ENCODE measurements at places on chromosomes 7 and 10.
A peak's percentile ranks its signal among the peaks of the same experiment; 100 is the strongest.

GRCh38 chr10:114272696-114273095, 33.6 kb downstream of the VWA2 start:
- no peak for DNase-seq

GRCh38 chr7:101088858-101089529, 3.7 kb downstream of the TRIM56 start:
- DNase-seq = no peak

DNA sequence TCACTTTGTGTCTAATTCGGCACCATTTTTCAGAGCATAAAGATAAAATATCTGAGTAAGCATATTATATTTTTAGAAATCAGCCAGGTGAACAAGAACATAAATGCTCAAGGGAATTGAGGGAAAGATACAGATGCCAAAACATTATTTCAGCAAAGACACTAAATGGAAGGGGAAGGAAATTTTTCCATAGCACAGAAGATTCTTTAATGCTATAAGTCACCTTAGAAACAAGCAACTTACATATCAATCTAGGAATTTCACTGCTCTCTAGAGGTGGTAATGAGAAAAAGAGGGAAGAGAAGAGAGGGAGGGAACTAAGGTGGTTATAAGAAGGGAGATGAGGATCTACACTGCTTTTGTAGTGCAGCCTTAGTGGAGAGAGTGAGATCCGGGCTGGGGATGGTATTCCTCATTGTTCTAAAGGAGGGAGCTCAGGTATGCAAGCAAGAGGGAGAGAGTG, 20.4 kb downstream of the ZNF365 start:
- DNase-seq = no peak

DNA sequence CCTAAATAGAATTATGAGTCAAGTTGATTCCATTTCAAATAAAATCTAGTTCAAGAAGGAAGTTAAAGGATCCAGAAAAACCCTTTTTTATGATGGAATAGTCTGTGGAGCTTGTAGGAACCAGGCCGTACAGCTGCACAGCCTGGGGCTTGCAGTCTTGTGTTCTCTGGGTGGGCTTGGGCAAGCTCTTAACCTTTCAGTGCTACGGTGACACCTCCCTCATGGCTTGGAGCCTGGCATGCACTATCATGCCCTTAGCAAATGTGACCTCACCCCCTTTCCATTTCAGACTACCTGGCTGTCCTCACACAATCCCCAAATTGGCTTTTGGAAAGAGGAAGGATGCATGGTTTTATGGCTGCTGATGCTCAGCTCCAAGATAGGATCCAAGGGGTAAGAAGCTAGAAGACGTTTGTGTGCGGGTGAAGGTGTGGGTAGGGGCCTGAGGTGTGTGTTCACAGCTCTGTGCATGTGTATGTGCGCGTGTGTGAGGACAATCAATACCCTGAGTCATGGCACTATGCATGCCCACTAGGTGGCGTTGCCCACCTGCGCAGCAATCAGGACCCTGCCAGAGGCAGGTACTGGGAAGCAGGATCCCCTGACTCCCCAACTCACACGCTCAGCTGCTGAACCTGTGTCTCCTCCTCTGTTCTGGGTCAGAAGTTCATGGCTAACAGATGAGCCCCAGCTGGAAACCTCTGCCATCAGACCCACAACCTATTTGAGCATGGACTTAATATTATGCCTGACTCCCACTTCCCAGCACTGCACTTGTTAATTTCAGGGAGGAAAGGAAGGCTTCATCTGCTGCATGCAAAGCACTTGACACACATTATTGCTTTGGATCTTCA, 113.4 kb downstream of the PTPN20 start:
- peak; percentile 84 for DNase-seq

DNA sequence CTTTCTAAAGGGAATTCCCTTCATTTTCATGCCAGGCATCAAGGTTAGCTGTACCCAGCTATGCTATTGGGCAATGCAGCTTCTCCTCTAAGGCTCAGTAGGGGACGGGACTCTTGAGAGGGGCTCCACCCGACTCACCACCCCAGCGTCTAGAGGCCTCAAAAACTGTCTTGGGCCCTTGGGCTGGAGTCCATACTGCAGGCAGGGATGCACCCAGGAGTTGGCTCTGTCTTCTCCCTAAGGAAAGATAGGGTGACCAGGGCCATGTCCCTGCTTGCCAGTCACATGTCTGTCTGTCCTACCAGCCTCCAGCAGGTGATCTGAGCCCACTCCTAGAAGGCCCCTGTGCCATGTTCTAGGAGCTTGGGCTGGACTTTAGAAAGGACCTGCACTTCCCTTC, 1.2 kb downstream of the OPN4 start:
- no peak for DNase-seq

DNA sequence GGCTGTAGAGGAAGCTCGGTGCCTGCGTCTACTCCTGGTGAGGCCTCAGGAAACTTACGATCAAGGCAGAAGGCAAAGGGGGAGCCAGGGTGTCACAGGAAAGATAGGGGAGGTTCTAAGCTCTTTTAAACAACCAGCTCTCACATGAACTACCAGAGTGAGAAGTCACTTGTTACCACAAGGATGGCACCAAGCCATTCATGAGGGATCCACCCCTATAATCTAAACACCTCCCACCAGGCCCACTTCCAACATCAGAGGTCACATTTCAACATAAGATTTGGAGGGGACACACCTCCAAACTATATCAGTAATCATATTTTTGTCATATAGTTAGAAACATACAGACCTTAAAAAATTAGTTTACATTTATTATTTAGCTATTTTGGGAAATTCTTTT, 9.4 kb downstream of the NOC3L start:
- DNase-seq = no peak

GRCh38 chr10:77392851-77393250, 244.8 kb downstream of the KCNMA1 start:
- DNase-seq = peak; percentile 97

DNA sequence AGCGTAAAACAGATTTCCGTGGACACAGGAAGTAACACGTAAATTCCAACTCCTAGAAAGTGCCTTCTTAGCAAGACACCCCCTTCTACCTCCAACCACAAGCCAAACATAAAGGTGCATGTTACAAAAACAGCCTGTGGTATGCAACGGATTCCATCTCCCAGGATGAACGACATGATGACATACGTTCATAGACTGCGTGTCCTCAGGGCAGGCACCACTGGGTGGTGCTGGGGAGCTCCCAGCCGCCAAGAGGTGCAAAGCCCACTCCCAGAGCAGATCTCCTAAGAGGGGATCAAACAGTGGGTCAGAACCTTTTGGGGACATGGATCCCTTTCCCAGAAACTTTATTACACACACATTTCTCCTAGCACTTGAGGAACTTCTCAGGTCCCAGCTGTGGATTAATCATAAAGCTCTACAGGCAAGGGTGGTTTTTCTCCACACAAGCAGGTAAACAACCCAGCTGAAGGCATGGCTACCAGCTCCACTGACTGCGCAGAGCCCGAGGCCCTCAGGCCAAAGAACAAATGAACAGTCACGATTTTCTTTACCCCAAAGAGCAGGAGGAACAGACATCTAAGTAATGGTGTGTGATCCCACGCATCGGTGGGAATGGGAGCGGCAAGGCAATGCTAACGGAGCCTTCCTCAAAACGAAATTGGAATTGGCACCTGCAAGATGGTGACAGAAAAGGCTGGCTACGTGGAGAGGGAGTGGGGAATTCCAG, 13.8 kb downstream of the PSAP start:
- peak; percentile 21 for DNase-seq

- no peak for DNase-seq
Measured at GRCh38 chr7:156220078-156220605, 407.9 kb upstream of the SHH start.

GRCh38 chr7:66500087-66500486, 128.6 kb upstream of the KCTD7 start:
- DNase-seq = peak; percentile 81

DNA sequence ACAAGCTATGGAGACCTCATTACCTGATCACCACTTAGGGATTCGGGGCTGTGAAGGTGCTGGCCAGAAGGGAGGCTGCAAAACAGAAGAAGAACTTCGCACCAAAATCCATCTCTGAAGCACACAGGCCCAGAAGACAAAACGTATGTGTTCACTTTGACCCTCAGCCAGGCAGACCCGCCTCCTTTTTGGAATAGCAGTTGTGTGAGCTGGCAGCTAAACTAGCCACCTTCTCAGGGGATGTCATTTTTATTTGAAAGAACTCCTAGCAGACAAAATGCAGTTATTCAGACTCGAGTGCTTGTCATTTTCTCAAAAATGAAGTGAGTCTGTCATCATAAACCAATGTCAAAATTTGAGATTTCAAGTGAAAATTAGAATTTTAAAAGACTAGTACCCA, 71.7 kb downstream of the TNS3 start:
- DNase-seq = no peak

DNA sequence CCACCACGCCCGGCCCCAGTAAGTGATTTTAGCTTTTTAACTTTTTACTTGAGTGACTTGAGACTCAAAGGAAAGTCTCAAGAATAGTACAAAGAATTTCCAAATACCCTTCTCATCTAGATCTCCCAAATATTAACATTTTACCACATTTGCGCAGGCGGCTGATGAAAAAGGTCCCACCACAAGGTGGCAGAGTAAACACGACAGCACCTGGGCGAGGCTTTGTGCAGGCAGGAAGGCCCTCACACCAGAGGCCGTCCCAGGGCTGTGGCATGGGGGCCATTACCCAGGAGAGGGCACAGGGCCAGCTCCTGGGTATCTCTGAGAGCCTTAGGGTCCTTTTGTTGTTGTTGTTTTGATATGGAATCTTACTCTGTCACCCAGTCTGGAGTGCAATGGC, 50.0 kb upstream of the WIPI2 start:
- DNase-seq = peak; percentile 71

DNA sequence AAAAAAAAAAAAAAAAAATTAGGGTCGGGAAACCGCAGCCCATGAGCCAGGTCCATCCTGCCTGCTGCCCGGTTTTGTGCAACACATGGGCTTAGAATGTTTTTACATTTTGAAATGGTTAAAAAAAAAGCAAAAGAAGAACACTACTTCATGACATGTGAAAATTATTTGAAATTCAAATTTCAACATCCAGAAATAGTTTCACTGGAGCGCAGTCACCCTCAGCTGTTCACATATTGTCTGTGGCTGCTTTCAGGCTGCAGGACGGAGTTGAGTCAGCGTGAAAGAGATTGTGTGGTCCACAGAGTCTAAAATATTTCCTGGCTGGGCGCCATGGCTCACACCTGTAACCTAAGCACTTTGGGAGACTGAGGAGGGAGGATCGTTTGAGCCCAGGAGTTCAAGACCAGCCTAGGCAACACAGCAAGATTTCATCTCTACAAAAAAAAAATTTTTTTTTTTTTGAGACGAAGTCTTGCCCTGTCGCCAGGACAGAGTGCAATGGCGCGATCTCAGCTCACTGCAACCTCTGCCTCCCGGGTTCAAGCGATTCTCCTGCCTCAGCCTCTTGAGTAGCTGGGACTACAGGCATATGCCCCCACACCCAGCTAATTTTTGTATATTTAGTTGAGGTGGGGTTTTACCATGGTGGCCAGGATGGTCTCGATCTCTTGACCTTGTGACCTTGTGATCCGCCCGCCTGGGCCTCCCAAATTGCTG, 63.9 kb upstream of the ECHDC3 start:
- DNase-seq = no peak

- DNase-seq = no peak
Measured at GRCh38 chr10:125373546-125373945, 213.2 kb upstream of the CTBP2 start.

GRCh38 chr10:80684259-80684658, 146.6 kb downstream of the SH2D4B start:
- DNase-seq = peak; percentile 60

DNA sequence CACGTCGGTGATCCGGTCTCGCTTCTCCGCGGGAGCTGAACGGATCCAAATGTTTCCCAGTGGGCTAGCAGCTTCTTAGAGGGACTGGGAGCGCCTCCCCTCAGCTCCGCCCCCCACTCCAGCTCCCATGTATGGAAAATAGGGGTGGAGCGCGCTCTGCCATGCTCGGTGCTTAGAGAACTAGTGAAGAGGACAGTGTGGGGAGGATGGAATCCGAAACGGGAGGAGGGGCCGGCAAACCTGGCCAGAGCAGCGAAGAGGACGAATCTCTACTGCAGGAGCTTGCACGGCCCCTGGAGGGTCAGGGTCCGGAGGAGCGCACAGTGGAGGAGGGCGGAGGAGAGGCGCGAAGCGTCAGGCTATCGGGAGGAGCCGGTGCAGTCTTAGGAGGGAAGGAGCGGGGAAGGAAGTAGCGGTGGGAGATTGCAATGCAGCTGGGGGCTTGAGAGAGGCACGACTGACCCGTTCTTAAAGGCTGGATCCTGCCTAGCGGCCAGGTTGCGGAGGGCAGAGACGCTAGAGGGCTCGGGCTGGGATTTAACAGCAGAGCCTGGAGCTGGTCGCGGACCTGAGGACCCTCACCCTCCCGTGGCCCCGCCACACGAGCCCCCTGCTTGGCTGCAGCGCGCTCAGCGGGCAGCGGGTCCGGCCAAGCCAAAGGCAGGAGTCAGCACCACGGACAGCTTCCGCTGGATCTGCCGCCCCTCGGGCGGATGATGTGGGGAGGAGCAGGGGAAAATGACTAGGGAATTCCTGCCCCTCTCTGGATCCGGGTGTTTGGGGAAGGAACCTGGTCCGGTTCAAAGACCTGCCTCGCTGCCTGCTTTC, at the start of gene PRLHR:
TSS of gene PRLHR (minus strand) at position 51 of the 828 bp plus-strand sequence. CDS start 404 bp downstream, outside the sequence.
- DNase-seq = peak; percentile 93

GRCh38 chr7:154746571-154747360, 256.2 kb downstream of the PAXIP1 start:
- DNase-seq = no peak

GRCh38 chr10:44998146-44998631, 2.5 kb upstream of the ZNF22 start:
- no peak for DNase-seq

DNA sequence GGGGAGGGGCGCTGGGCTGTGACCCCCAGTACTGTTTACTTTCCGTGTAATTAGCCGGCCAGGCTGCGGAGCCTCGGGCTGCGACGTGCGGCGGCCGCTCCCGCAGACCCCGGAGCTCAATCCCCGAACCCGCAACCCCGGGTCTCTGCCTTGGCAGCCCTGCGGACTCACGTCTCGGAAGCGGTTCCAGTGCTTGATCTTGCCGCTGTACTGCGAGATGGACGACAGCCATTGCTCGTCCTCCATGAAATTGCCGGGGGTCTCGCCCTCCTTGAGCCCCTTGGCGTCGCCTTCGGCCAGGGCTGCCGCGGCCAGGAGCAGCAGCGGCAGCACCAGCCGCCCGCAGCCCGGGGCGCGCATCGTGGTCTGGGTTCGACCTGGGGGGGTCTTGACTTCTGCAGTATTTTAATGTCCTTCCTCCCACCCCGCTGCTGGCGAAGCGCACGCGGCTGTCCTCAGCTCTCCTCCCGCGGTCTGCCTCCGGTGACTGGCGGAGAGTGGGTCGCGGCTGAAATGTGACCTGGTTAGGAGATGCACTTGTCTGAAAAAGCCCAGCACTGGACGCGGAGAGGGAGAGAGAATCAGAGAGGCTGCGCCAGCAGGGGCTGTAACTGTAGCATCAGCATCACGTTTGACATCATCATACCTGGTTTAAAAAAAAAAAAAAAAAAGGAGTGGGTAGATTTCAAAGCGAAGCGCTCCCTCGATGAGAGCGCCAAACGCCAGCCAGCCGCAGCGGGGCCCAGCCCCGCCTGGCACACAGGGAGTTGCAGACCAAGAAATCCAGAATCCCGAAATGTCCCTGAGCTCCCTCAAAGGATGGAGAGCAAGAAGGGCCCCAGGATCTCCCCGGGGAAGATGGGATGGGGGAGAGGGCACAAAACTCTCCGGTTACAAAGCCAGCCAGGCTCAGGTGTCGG, at the start of gene SPOCK2:
TSS of gene SPOCK2 (minus strand) at position 583 of the 920 bp plus-strand sequence. CDS start at position 360, 223 bp downstream.
- peak; percentile 72 for DNase-seq

All from DMS53 (cell line).